ENCODE measurements at places on chromosomes 7 and 10.

DNA sequence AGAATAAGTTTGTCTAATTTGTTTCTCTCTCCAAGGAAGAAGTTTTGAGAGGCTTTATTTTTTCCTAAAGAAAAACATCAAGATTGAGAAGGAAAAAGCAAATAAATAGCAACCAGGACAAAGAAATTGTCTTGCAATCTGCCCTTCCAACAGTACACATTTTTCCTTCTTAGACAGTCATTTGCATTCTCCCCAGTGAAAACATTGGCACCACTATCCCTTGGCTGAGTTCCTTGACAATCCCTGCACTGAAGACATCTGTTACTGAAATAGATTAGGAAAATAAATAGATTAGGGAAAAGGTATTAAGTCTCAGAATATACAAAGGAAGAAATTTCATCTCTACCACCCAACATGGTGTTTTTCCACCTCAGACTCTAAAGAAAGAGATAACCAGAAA, 12.2 kb upstream of the TMEM243 start:
- no peak for DNase-seq

DNA sequence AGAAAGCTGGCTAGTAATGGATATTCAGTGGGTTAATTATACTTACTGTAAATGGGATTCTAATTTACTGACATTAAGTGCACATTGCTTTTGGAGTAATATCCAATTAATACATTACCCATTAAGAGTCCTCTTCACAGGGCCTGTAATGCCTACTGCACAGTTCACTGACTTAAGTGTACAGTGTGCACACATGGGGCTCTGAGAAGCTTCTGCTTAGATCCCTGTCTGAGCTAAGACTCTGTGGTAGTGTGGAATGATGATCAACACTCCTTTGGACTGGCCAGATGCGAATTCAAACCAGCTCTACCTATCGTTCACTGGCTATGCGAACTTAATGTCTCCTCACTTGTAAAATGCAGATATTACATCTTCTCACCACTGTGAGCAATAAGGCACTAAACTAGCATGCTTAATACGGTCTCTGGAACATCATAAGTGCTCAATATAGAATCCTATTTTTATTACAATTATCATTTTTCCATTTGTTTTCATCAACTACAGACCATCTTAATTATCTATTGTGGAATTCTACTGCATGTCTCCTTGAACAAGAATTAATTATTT, 53.8 kb upstream of the SEC61G start:
- DNase-seq, result no peak

GRCh38 chr10:101492205-101492604, 95.9 kb downstream of the POLL start:
- no peak for DNase-seq

GRCh38 chr10:21953585-21954057, 49.9 kb downstream of the DNAJC1 start:
- no peak for DNase-seq

DNA sequence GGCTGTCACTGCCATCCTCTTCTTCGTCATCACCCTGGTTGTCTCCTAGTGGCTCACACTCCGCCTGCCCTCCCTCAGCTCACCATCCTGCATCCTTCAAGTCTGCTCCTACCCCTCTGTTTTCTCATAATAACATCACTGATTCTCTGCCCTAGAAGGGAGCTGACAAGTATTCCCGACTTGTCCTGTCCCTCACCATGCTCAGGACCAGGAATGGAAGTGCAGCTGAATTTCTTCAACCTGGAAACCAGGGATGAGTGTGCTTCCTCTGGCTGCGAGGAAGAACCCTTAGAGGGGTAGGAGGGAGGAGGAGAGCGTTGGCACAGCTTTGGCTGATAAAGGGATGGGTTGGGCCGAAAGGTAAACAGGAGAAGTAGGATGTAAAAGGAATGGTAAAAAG, 174.8 kb upstream of the GPR26 start:
- no peak for DNase-seq

DNA sequence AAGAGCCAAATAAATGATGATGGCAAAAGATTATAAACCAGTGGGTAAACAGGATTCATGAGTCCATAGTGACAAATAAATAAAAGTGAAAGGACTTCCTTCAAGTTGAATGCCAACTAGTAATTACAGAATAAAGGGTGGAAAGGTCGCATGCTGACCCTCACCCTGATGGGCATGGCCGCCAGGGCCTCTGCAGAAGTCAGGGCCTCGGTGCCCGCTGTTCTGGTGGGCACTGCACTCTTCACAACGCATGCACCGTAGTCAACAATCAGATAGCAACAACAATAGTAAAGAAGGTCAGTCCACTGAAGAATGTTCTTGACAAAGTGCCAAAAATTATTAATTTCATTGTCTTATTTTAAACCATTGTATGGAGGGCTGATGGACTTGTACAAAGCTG, 123.2 kb upstream of the LANCL2 start:
- DNase-seq, result no peak

DNA sequence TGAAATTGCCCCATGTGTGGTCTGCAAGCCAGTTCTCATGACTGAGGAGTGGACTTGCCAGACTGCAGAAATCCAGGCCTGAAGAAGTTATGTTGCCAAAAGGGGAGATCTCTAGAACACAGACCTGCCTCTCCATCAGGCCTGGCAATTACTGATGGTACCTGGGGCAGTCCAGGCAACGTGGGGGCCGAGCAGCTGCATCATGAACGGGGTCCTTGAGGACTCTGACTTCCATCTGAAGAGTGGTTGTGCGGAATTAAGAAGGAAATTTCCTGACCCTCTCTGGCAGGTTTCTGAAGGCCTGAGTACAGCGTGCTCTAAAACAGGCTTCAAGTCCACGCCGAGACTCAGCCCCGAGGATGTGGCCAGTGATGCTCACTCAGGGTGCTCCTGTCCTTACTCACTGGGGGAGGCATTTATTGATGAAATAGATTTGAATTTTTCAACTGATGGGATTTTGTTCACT, 30.4 kb downstream of the RAMP3 start:
- no peak for DNase-seq

- DNase-seq, result peak; percentile 62
Measured at GRCh38 chr7:954330-955238, at the start of gene ADAP1. ADAP1 (minus strand) TSS chr7:954680; CDS start chr7:954477, 203 bp downstream.

GRCh38 chr10:126519992-126520391, 131.7 kb upstream of the ADAM12 start:
- no peak for DNase-seq

- no peak for DNase-seq
Measured at GRCh38 chr10:30070001-30070685, 10.8 kb upstream of the JCAD start.
